CD4-positive, alpha-beta memory T cell (primary cell): ENCODE measurements at places on chromosomes 7 and 10. TPM values are rescaled to one million over a fixed set of nuclear protein-coding genes. Genes with fewer than 3 reads are reported as not detected.

GRCh38 chr7:44488955-44489354 is 1.5 kb downstream of the NUDCD3 start:
- no peak for DNase-seq

The RNF148 gene
- total RNA-seq: not detected

GRCh38 chr7:121436136-121436535 is 40.0 kb upstream of the FAM3C start:
- no peak for DNase-seq

DNA sequence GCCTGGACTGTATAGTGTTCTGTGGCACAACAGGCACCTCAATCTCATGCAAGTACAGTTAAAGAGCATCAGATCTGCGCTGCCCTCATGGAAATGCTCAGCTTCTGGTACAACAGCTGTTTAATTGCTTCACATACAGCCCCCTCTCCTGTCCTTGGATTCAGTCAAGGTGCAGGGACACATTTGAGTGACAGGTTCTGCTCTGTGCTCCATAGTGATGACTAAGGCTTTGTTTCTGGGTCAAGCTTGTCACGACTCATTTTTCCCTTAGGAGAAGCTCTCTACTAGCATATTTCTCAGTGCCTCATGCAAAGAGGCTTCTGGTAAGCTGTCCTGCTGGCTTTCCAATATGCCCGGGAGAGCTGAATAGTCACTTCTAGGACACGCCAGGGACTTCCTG is 26.8 kb upstream of the MYO3A start:
- DNase-seq: no peak

GRCh38 chr10:127319271-127319670 is 122.9 kb upstream of the INSYN2A start:
- no peak for DNase-seq

The MYL10 gene
- not detected for total RNA-seq
